Fibroblast of mammary gland (primary cell): ENCODE measurements at places on chromosomes 3 and 15.
A peak's percentile ranks its signal among the peaks of the same experiment; 100 is the strongest.

- DNase-seq: no peak
Observed at GRCh38 chr3:190404715-190405114, 16.8 kb downstream of the CLDN16 start.

DNA sequence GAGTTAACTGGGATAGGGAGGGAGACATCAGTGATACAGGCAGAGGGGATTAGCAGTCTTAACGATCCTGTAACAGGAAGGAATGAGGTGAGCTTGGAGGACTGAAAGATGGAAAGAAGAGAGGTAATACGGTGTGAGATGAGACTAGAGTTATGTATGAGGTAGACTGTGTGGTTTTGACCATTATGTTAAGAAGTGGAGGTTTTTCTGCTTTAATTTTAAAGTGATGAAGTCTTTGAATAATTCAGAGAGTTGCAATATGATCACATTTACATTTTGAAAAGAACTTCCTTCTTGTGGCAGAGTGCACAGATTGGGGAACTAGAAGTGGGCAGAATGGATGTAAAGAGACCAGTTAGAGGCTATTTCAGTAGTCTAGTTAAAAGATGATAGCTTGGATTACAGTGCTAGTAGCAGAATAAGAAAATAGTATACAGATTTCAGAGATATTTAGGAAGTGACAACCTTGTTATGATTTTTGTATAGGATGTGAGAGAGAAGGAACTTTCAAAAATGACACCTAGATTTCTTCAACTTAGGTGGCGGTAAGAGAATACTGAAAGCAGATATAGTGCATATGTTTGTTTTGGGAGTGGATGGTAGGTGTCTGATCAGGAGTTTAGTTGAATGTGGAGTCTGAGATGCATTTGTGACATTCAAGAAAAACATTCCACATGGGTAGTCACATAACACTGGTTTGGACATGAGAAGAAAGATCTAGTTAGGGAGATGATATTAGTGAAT lies 40.5 kb downstream of the STT3B start:
- no peak for DNase-seq

GRCh38 chr3:62732183-62732904 lies 142.9 kb downstream of the CADPS start:
- no peak for DNase-seq

DNA sequence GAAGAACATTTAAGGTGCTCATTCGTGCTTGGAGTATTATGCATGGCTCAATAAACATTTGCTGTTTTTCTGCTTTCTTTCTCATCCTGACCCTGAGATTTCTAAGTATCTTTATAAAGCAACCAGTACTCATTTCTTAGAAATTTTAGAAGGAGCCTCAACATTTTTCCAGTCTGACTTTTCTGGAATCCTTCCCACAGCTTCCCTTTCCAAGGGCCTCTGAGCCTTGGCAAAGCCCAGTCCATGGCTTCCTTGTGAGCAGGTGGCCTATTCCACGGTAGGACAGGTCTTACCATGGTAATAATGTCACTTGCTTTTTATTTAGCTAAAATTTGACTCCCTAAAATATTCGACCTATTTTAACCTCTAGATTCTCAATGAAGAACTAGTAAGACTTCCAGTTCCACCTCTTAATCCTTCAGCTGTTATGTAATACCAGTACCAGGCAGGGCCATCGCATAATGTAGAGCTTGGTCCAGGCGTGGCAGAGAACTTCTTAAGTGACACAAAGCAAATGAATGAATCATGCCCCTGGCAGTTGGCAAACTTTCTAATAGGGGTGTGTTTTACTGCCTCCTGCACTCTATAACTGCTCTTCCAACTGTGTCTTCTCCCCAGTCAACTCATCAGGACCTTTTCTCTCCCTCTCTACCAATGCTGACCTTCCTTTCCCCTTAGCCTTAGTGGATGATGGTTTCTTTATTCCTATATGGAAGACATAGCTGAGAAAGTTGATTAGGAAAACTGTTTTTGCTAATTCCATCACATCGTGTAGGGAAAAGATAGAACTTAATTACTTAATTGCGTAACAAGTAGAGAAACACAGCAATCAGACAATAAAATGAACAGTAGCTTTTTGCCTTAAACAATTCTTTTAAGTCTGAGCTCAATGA lies 894 bp upstream of the TM4SF4 start:
- peak; percentile 71 for DNase-seq

DNA sequence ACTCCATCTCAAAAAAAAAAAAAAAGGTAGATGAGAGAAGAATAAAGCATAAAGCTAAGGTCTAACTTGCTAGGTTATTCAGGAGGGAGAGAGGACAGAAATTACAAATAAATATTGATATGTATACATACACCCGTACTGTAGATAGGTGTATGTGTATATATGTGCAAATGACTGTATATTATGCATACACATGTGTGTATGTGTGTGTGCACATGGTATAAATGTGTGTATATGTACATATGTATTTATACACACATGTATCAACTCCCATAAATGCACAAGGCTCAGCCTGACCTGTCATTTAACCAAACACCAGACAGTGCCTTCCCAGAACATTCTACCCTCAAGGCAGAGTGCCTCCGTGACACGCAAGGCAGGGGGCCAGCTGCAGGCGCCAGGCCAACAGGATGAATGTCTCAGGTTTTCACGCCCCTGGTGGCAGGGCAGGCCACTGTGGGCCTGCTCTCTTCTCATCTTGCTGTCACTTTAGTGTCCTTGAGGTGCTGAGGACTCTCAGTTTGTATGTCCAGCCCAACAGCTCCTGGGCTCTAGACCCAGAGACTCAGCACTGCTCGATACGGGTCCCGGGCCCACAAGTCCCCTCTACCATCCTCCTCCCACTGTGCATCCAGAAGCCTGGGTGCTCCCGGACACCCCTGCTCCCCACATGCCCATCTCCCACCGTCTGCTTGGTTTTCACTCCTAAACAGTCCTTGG lies 40.4 kb downstream of the TM2D3 start:
- DNase-seq: no peak

DNA sequence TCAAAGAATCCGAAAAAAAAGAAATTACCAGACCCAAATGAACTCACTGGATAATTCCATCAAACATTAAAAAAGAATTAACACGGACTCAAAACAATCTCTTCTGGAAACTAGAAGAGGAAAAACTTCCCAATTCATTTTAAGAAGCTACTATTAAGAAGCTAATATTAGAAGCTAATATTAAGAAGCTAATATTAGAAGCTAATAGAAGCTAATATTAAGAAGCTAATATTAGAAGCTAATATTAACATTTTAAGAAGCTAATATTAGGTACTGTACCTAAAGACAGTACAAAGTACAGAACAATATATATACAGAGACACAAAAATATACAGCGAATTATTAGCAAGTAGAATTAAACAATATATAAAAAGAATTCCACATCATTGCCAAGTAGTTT lies 35.9 kb downstream of the HERC2 start:
- no peak for DNase-seq

DNA sequence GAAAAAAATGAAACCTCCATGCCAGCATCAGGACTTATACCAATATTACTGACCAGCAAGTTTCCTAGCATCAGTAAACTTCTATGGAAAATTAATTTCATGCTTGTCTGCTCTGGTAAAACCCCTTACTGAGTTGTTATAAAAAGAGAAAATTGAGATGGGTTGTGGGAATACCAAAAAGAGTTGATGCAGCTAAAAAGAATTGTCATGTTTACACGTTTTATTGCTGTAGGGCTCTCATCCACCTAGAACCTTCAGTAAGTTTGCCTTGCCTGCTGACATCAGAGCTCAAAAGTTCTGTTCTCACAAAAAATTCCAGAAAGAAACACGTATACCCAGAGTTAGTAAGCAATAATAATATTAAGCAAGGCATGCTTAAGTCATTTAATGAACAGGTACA lies 641.3 kb upstream of the ZNF385D start:
- DNase-seq: no peak

GRCh38 chr15:99143655-99144610 lies 39.1 kb downstream of the SYNM start:
- DNase-seq: peak; percentile 76

GRCh38 chr3:154115332-154115731 lies 5.9 kb upstream of the ARHGEF26 start:
- no peak for DNase-seq

- DNase-seq: no peak
Observed at GRCh38 chr3:182052332-182052731, 340.6 kb downstream of the SOX2 start.

DNA sequence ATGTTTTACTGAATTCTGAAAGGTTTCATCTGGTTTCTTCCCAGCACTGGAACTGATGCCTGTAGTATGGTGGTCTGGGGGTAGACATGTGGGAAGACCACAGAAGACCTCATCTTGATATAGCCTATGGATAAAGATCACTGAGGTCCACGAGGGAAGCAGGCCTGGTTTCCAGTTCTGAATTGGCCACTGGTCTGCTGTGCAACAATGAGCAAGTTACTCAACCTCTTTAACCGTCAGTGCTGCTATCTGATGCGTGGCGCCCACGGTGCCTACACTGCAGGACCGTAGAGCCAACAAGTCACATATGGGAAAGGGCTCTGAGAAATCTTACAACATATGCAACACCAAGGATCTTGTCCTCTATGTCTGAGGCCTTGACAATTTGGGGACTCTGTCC lies 13.3 kb downstream of the TLE3 start:
- no peak for DNase-seq

DNA sequence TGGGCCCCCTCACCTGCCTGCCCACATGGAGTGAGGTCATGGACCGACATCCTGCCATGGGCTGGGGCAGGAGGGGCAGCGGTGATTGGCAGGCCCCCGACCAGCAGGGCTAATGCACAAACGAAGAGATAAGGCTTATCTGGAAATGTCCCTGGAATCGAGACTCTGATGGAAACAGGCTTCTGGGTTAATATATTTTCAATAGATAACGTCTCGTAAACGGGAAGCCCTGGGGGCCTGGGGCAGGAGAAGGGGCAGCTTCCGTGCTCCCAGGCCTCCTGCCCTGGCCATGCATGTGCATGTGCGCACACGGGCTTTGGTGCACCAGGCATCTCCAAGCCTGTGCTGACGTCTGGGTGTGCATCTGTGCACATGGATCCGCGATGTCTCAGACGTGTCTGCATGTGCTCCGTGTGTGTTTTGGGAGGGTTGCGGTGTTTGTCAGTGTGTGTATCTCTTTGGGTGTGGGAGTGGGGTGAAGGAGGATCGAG lies 55.1 kb downstream of the DNAJB8 start:
- no peak for DNase-seq

DNA sequence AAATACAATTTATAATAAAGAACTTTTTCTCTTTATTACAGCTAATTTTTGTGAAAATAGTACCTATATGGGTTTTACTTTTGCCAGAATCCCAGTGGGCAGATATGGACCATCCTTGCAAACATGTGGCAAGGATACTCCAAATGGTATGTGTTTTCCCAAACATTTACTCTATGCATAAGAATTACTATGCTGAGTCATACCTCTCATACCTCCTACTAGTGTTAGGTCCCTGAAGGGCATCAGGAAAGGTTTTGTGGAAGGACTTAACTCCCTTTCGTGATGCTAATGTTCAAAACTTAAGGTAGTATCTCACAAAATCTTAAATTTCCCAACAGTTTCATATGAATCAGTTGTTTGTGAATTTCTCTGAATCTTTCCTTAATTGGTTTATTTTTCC lies 21.3 kb downstream of the ADGRG7 start:
- DNase-seq: peak; percentile 4

DNA sequence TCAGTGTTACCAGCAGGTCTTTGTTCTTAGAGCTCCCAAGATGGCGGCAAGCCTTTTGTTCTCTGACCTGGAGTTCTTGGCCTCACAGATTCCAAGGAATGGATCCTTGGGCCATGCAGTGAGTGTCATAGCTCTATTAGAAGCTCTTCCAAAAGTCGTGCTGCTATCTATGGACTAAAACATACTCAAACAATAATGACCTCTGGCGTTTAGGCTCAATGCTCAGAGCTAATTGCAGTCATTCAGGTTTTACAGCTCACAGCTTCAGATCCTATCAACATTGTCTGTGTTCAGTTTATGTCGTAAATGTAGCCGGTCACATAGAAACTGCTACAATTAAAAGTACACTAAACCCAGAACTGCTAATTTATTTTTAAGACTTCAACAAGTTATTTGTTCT lies 22.2 kb downstream of the CCRL2 start:
- DNase-seq: no peak

GRCh38 chr3:160874736-160875135 lies 118.7 kb downstream of the PPM1L start:
- DNase-seq: no peak

DNA sequence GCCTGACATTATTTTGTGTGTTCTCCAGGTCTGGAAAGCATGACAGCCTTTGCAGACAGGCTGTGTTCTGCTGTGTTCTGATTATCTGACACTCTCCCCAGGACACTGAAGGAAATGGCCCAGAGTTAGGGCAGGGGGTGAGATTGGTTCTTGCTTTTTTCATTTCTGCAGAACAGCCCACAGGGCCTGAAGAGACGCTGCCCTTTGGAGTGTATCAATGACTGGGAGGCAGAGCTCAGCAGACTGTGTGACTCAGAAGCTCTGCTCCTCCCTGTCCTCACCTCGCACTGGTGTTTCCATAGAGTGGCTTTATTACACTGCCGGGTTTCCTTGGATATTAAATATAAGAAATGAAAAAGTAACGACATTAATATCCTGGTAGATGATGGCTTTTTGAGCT lies 523.6 kb downstream of the NTRK3 start:
- DNase-seq: no peak

- DNase-seq: peak; percentile 21
Observed at GRCh38 chr3:41997702-41998550, 36.0 kb upstream of the ULK4 start.

GRCh38 chr15:41494190-41494921 lies 682 bp downstream of the ITPKA start:
- no peak for DNase-seq

DNA sequence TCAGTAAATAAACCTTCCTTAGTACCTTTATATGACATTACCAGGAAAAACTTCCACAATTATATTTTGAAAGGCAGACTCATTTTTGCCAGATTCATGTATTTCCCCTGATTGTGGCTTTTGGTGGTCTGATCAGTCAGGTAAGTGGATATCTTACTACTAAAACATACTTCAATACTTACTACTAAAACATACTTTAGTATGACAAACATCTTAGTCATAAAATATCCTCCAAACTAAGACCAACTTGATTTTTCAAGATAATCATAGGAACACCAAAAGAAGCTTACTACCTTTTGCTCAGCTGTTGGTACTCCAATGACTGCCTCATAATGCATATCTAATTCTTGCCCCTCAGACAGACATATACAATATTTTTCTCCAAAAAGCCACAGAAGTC lies 9.3 kb downstream of the TJP1 start:
- no peak for DNase-seq

DNA sequence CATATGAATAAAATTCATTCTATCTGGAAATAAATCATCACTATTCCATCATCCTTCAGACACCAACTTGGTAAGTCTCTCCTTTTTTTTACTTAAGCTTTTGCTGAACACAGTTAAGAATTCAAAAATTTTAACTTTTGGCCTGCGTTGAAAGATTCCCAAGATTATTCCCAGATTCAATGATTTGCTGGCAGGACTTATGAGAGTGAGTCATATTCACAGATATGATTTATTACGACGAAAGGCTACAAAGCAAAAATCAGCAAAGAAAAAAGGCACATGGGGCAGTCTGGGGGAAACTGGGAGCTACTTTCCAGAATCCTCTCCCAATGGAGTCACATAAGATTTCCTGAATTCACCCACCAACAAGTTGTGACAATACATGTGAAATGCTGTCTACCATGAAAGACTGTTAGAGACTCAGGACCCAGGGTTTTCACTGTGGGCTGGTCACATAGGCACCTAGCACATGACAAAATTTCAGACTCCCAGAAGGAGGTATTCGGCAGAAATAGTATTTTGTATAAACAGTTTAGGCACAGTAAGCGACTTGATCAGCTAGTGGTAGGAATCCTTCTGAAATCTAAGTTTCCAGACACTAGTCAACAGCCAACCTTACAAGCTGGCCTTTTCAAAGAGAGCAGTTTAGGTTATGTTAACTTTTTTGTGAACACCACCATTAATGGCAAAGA lies 82.1 kb downstream of the DLG1 start:
- peak; percentile 81 for DNase-seq
